Large intestine (tissue), 12 donors: ENCODE measurements at places on chromosomes 5 and 9.
A peak's percentile ranks its signal among the peaks of the same experiment; 100 is the strongest.

DNA sequence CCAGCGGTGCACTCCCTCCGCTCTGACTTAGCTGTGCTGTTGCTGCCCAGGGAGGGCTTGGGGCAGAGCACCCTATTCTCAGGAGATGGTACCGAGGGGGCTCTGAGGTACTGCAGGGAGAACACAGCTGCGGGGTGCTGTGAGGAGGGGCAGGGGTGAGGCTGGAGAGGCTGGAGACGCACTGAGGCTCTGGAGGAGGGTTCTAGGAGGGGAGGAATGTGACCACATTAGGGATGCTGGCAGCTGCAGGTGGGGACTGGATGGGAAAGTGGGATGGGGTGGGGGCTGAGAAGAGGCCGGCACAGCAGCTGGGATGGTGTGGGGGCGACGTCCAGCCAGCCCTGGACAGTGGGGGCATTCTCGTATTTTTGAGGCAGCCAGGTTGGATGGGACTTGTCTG lies 20.9 kb downstream of the NCS1 start:
- no peak for DNase-seq

DNA sequence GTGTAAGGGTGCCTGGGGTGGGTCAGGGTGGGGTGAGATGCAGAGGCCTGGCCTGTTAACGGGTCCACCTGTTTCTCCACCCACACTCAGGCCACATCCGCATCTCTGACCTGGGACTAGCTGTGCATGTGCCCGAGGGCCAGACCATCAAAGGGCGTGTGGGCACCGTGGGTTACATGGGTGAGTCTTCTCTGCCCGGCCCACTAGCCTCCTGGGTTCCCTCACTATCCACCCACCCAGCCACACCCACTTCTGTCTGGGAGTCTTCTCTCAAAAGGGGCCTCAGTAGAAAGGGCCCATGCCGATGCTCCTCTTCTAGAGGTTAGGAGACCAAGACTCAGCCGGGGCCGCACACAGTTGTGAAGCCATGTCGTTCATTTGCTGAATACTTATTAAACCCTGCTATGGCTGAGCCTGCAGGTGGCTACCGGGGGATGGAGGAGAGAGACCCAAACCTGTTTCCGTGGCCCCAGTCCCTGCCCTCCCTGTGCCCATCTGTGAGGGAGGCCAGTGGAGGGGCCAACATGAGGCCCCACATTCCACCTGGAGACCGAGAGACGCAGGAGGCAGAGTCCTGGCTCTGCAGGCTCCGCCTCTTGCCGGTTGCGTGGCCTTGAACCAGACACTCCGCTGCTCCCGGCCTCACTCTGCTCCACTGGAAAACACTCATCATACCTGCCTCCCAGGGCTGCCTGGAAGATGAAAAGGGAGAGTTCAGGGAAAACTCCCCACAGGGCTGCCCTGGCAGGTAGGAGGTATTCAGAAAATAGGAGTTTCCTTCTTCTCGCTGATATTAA lies 8.7 kb downstream of the GRK6 start:
- DNase-seq: no peak

- DNase-seq: no peak
These were observed 81.7 kb upstream of the LMX1B start for GRCh38 chr9:126532019-126532462.

- DNase-seq: peak; percentile 87
These were observed 61.8 kb downstream of the SPATA31C2 start for GRCh38 chr9:88076286-88077070.

DNA sequence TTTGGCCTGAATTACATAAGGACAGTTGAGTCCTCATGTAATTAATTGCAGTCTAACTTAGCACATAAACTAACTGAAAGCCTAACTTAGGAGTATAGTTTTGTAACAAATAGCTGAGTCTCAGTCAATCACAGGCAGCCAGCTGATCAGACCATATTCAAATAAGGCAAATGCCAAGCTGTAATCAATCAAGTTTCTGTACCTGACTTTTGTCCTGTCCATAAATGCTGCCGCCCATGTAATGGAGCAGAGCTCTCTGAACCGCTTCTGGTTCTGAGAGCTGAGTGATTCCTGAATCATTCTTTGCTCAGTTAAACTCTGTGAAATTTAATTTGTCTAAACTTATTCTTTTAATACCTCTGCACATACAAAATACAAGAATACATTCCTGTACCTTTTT lies 104.8 kb downstream of the TSSK1B start:
- DNase-seq: no peak

- no peak for DNase-seq
These were observed 329.0 kb upstream of the MPDZ start for GRCh38 chr9:13608451-13608850.

DNA sequence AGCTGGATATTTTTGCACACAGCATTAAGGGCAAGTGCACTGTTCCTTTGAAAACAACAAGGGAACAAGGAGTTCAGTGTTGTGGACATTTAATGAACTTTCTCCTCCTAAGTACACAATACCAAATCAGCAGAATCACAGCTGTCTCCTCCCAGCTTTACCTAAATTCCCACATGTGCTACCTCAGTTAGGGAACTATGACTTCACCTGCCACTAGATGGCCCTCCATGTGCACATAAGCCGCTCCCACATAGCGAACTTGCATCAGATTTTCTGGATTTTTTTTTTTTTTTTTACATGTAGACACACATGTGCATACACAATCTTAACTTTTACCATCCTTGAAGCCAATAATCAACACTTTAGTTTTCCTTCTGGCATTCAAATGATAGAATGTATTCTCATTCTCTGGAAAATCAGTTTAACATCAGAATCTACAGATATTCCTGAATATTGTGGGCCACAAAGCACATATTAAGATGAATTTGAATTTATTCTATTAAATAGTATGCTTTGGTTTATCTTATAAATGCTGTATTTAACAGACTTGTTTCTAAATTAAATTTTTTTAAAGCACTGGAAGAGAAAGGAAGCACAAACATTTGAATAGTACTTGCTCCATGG lies 123.6 kb downstream of the PALM2AKAP2 start:
- DNase-seq: peak; percentile 58

GRCh38 chr9:94918038-94918753 lies 191.7 kb downstream of the AOPEP start:
- DNase-seq: no peak

GRCh38 chr9:129834489-129835127 lies 467 bp downstream of the C9orf78 start:
- peak; percentile 19 for DNase-seq

GRCh38 chr5:98581112-98581997 lies 192.1 kb upstream of the RGMB start:
- DNase-seq: no peak

DNA sequence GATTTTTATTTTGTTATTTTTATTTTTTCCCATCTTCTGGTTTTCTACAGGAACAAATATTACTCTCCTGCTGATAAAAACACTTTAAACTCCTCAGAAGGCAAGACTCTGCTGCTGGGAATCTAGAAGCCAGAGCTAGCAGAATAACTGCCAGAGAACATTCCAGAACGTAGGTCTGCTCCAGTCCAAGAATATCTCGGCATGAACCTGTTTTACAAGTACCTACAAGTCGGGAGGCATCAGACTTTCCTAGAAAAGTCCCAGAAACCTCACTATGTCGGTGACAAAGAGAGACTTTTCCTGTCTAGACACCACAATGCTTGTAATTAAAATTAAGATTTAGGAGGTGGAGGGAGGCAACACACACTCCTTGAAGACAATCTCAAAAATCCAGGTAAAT lies 41.4 kb downstream of the FABP6 start:
- no peak for DNase-seq

GRCh38 chr5:120365656-120366446 lies 98.2 kb upstream of the PRR16 start:
- DNase-seq: no peak

- no peak for DNase-seq
These were observed 156.1 kb upstream of the SEMA6A start for GRCh38 chr5:116730706-116731105.

DNA sequence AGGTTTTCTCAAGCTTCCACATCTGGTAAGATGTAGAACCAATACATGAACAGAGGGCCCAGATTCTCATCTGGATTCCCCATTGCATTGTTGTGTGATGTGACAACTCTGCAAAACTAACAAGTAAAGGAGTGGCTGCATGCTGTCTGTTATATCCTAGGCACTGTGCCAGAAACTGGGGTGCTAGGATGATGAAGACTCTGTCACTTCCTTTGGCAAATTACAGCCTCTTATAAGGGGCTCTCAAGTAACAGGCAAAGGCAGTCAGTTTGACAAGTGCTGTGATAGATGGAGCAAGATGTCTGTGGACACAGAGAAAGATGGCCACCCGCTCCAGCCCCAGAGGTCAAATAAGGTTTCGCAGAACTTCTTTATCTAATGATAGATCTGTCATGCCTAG lies 115.7 kb downstream of the PAPPA start:
- no peak for DNase-seq

GRCh38 chr9:18847576-18848275 lies 185.3 kb downstream of the SAXO1 start:
- no peak for DNase-seq

GRCh38 chr5:7673658-7674057 lies 177.3 kb downstream of the CFAP90 start:
- DNase-seq: no peak

DNA sequence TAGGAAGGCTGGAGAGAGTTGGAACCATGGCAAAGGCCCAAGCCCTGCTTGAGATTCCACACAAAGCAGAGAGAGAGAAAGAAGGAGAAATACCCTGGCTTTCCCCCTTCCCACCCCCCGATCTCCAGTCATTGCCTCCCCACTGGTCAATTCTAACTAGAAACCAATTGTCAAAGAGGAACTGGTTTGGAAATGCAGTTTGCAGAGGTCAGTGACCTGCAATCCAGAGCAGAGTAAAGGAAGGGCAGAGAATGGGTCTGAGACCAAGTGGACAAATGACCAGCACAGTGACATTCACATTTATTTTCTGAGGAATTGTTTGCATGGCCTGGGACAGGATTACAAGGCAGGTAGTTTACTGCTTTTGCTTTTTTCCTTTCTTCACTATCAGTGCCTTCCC lies 37.5 kb upstream of the ZFYVE16 start:
- no peak for DNase-seq

DNA sequence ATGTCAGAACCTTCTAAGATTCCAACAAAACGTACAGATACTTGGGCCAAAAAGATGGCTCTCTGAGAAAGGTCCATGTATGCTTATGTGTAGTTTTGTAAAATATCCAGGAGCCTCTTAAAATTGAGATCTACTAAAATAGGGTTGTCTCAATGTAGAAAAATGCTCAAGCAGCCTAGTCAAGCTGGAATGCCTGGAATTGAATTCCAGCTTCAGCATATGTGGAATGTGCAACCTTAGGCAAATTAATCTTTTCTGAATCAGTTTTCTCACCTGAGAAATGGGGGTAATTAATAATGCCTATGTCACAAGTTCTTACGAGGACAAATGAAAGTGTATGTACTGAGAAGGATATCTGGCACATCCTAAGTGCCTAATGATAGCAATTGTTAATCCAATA lies 662.4 kb downstream of the DTWD2 start:
- DNase-seq: no peak

DNA sequence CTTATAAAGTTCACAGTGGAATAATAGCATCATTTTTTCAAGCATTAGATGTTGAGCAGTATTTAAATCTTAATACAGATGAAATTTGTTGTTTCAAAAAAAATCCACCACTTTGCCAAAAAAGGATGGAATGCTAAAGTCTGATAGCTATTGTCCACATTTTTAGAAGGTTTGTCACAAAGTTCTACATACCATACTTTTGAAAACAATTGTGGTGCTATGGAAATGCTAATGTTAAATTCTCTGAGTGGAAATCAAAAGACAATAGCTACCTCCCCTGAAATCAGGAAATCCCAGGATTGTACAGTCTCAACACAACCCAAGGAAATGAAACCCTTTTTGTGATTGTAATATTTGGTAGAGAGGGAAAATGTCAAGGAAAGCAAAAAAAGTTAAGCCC lies 19.3 kb upstream of the GRAMD2B start:
- no peak for DNase-seq

DNA sequence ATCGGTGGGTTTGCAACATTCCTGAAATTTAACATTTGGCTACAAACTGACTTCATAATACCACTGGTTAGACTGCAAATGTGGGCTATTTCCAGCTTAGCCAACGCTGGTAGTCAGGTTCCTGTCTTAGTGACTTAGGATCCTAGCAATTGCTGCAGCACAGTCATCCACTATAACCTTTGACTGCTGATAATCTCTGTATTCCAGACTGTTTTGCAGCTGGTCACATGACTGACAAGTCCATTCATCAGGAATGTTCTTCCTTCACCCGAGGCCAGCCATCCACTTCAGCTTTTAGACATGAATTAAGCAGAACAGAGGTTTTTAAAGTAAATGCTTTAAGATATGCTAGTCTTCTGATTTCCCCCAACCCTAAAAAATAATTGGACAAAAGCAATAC lies 425.9 kb upstream of the MPDZ start:
- DNase-seq: no peak

GRCh38 chr9:73131461-73131860 lies 20.2 kb upstream of the ANXA1 start:
- DNase-seq: no peak

DNA sequence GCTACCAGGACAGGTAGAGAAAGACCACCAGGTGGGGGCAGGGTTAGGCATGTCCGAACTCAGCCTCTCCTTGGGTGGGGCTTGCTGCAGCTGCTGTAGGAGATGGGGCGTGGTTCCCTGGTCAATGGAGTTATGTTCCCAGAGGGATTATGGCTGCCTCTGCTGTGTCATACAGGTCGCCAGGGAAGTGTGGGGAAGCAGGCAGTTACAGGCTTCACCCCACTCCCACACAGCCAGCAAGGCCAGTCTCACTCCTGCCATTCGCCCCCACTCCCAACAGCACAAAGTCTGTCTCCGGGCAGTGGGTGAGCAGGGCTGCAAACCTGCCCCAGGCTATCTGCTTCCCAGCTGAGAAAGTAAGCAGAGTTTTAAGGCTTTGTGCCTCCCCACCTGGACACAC lies 20.0 kb upstream of the CEP72 start:
- DNase-seq: peak; percentile 29

DNA sequence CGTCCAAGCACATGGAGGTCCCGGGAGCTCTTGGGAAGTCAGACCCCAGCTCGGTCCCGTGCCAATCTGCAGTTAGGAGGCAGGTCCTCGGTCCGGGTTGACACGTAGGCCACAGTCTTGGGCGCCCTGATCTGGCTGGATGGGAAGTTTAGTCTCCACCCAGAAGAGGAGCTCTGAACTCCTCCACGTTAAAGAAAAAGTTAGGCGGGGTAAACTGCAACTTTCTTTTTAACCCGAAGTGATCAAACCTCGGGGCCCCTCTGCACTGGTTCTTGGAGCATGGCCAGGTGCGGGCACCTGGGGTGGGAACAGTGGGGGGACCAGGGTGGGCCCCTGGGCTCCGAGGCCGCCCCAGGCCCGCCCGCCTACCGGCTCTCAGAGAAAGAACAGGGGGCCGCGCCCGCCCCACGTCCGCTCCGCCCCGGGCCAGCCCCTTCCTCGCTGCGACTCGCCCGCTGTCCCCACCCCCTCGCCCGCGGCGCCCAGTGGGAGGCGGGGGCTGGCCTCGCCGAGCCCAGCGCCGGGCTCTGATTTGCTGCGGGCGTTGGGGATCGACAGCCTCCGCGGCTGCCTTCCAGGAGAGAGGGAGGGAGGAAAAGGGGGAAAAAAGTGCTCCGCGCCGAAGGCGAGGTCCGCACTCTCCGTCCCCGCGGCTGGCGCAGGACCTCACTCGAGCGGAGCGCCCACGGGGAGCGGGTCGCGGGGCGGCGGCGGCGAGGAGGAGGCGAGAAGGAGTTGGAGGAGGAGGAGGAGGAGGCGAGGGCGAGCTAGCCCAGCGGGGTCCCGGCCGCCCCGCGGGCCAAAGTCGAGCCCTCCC lies at the start of gene COL5A1:
TSS of gene COL5A1 (plus strand) at position 631 of the 817 bp plus-strand sequence. CDS start 385 bp downstream, outside the sequence.
- DNase-seq: peak; percentile 81

- DNase-seq: no peak
These were observed 26.7 kb downstream of the MARCHF11 start for GRCh38 chr5:16152601-16153568.
